Activated CD4-positive, CD25-positive, alpha-beta regulatory T cell treated with anti-CD3 and anti-CD28 coated beads, Interleukin-2, amount 50 U/mL, for 72 hours (primary cell): ENCODE measurements at places on chromosomes 12 and 14.

GRCh38 chr12:77835969-77836368 is 5.3 kb downstream of the NAV3 start:
- DNase-seq = no peak

- DNase-seq = no peak
These were observed 7.9 kb downstream of the SERPINA10 start for GRCh38 chr14:94285158-94285557.

GRCh38 chr12:113663396-113663795 is 191.7 kb upstream of the LHX5 start:
- DNase-seq = no peak

- DNase-seq = no peak
These were observed 319.2 kb downstream of the DUSP6 start for GRCh38 chr12:89033062-89033461.

DNA sequence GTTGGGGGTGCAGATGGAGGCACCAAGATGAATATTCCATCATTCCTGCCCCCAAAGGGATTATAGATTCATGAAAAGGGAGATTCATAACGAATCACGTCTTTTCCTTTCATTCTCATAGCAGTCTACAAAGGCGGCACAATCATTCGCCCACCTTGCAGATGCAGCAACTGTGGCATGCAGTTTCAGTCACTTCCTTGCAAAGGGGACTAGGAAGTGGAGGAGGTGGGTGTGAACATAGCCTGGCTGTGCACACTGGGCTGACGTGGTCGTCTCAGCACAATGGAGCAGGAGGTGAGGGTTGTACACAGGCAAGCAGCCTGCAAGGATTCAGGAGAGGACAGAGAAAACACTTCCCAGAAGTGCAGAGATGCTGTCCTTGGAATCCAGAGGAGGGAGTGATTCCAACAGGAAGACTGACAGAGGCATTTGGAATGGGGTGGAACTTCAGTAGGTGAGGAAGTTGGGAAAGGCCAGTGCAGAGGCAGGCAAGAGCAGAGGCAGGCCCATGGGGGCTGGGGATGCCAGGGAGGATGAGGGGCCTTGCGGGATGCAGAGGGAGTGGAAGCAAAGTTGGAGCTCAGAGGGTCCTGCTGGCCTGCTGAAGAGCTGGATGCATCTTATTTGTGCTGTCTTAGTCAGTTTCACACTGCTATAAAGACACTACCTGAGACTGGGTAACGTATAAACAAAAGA is 21.9 kb upstream of the PPP2R5C start:
- no peak for DNase-seq

DNA sequence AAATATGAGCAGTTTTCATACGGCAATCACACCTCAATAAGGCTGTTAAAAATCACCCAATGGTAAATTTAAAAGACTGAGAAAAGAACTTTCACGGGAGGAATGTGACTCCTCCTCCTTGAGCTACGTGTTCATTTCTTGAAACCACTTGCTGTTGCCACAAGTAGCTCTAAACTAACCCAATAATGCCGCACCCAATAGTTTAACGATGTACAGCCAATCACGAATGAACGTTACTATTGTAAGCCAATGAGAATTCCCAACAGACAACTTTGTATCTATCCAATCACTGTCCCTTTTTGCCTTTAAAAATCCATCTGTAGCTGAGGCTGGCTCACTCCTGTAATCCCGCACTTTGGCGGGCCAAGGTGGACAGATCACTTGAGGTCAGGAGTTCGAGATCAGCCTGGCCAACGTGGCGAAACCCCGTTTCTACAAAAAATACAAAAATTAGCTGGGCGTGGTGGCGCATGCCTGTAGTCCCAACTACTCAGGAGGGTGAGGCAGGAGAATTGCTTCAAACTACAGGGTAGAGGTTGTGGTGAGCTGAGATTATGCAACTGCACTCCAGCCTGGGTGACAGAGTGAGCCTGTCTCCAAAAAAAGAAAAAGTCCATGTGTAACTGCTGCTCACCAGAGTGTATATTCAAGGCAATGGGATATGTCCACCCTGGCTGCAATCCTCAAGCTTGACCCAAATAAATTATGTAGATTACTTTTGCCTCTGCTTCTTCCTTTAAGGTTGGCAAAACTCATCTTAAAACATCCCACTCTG is 24.4 kb upstream of the BTBD6 start:
- no peak for DNase-seq

DNA sequence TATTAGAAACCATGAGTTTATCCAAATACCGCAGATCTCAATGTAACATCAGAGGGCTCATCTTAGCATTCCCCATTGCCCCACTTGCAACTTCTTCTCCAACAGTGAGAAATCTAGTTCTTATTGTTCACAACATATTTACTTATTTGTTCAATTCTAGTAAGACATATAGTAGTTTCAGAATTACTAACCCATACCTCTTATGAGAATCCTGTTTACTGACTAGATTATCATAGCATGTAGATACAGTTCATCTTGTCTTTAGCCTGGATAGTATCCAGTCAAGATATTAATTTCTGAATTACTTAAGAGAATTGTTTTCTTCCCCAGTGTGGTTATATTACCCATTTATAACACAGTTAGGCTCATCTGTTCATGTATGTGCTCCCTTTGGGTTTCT is 80.6 kb downstream of the NIN start:
- no peak for DNase-seq

DNA sequence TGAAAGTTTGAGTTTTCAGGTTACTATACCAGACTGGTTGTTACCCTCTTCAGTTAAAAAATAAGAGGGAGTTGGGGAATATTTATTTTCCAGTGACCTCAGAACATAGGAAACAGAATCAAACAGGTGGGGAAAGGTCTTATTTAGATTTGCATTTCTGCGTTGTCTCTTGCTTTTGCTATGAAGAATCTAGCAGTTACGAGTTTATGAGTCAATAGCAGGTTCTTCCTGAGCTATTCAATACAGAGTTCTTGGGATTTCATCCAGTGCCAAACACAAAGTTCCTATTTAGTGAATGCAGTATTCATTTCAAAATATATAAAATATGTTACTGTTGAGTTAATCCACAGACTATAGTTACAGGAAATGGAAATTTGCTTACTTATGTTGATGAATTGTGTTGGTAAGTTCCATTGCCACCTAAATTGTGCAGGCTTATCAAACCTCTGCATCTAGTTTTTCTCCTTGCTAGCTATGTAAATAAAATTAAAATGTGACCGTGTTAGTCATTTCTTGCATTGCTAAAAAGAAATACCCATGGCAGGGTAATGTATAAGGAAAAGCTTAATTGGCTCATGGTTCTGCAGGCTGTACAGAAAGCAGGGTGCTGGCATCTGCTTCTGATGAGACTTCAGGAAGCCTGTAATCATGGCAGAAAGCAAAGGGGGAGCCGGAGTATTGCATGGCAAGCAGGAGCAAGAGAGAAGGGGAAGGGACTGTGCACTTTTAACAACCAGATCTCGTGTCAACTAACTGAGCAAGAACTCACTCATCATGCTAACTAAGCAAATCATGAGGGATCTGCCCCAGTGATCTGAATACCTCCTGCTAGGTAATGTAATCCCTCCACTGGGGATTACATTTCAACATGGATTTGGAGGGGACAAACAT is 110.2 kb downstream of the KTN1 start:
- DNase-seq = no peak

DNA sequence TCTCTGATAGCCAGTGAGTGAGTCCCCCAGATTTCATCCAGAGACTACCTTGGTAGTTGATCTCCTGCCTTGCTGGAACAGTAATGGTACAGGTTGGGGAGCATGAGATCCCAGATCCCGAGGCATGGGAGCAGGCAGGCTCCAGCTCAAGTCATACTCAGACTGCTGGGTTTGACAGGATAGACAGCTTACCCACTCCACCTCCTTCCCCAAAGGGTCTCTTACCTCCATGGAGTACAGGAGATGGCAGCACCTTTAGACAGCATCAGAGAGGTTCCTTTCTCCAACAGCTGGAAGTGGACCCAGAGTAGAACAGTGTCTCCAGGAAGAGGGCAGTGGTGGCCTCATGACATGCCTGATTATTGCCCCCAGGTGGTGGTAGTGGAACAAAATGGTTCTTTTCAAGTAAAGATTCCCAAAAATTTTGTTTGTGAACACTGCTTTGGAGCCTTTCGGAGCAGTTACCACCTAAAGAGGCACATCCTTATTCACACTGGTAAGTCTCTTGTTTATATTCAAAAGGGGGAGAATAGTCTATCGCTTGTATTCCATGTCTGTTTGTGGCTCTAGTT is 4.9 kb upstream of the CSAD start:
- no peak for DNase-seq

DNA sequence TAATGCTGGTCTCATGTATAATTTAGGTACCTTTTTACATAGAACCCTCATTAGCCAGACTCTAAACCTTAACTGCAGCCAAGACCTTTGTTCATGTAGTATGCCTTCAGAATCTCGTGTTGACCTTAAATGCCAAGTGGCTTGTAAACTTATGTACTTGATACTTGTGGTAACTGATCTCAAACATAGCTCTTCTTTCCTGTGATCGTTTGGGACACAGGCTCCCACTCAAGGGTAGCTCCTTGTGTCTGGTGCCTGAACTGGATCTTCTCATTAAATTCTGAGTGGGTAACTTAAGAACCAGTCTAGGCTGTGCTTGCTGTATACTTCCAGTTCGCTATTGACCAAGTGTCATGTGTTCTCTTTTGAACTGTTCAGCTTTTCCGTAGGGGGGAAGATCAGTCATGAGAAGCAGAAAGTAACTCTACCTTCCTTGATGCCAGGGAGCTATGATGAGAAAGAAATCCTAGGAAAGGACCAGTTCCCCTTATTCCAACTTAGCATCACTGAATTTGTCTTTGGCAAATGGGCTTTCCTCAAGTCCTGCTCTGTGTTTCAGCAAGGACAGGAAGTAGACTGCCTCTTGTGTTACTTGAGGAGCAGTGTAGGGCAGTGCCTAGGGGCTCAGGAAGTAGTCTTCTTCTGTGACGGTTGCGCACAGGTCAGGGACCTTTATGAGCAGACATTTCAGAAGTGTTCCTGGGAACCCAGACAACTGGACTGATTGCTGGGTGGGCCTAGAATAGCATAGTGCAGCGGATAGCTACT is 2.5 kb downstream of the LGALS3 start:
- DNase-seq = no peak

DNA sequence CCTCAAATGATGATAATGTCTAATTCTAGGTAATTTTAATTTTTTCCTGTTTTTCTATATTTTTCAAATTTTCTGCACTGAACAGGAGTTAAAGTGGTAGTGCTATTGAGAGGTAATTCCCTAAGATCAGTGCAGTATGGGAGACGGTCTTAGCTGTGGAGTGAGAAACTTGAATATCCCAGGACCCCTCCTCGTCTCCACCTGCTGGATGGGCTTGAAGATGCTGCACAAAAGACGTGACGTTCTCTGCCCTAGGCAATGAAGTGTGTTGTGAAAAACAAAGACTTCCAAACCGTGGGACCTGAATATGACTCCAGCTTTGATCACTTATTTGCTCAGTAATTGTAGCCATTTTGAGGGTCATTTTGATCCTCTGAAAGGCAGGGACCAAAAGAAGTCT is 298.1 kb downstream of the VRK1 start:
- no peak for DNase-seq

GRCh38 chr12:31890295-31891285 is 68.6 kb upstream of the RESF1 start:
- no peak for DNase-seq

- DNase-seq = peak; percentile 38
These were observed 146.1 kb upstream of the NCOR2 start for GRCh38 chr12:124713436-124714082.

DNA sequence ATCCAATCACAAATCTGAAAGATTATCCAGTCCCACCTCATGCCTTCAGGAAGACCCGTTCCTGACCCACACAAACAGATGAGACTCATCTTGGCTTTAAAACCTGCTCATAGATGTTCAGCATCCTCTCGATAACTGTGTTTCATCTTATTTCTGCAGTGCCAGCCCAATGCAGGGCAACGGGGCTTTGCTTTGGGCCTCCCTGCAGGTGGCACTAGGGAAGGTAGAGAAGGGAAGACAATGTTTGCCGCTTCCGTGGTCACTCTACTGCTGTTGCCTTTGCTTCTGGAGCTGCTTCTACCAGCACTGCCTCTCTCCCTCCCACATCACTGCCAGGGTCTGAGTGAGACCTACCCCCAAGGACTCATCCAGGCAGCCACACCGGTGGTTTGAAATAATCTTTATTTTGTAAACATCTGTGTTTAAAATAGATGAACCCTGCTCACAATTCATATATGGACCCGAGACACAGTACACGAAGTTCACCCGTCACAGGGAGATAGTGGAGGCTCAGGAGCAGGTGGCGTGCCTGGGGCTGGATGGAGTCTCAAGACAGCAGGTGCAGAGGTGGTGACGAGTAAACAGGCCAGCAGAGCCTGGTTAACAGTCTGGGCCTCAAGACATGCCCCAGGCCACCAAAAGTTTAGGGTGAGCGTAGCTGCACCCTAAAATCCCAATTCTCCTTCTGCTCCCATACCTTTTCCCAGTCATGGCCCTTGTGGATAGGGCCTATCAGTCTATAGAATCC is 3.1 kb upstream of the GPX2 start:
- DNase-seq = no peak

- DNase-seq = no peak
These were observed 239.1 kb downstream of the VRK1 start for GRCh38 chr14:97036086-97036852.

- DNase-seq = no peak
These were observed 176.3 kb downstream of the KSR2 start for GRCh38 chr12:117792471-117792870.

DNA sequence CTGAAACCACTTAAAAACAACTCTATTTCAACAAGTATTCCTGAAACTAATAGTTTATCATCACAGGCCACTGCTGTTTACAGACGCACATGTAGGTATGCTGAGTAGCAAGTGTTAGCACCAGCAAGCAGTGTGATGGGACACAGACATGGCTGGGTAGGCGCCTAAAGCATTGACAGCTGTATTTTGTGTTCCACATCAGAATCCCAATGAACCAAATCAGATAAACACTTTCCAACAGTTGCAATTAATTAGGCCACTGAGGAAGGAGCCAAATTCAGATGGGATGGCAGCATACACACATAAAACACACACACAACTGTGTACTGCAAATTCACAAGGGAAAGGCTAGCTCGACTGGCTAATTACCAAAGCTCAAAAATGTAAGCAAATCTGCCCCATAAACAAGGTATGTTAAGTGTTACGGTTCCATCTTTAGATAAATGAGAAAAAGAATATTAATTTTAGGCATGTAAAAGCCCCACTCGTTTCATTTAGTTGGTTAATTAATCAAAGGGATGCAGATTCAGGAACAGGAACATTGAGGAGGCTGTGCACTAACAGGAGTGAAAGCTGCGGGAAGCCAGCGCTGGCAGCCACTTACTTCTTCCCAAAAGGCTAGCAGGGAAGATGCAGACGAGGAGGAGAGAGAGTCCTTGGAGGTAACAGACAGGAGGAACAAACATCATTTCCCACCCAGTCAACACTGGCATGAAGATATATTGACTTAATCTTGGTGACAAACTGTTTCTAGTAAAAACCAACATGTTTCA is 33.4 kb downstream of the AMN start:
- DNase-seq = no peak

- peak; percentile 54 for DNase-seq
These were observed at the start of gene SOCS2 for GRCh38 chr12:93571925-93572711. TSS of gene SOCS2 (plus strand) at chr12:93572675. CDS start at chr12:93572898, 223 bp downstream.
